ENCODE measurements at places on chromosomes 4 and X.

DNA sequence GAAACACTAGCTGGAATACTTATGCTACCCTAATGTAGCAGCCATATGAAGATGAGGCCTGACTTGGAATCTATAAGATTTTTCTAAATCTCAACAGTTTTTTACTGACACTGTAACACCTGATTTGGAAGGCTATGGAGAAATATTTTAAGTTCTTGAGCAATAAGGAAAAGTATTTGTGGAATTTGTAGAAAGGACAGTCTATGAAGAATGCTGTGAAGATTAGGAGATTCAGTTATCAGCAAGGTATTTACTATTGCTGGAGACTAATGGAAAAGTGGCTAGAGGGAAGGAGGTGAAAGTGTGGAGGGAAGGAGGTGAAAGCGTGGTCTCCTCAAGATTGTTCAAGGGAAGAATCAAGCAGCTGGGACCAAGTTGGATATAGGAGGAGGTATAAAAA is 190.0 kb upstream of the EMCN start:
- DNase-seq: no peak
- H3K4me1 ChIP-seq: no peaks in the 10 kb centered on the region
- no peak overlapping the region for H3K27ac ChIP-seq
- no peaks in the 10 kb centered on the region for H3K36me3 ChIP-seq

- no peak overlapping the region for H3K27ac ChIP-seq
- H3K27me3 ChIP-seq: no peaks in the 10 kb centered on the region
- H3K36me3 ChIP-seq: no peaks in the 10 kb centered on the region
- no peak overlapping the region for H3K4me3 ChIP-seq
Measured at GRCh38 chrX:12344954-12345353, 206.7 kb downstream of the FRMPD4 start.

- H3K36me3 ChIP-seq: no peaks in the 10 kb centered on the region
Measured at GRCh38 chrX:12819222-12819621, 28.0 kb downstream of the PRPS2 start.

- DNase-seq: no peak
- H3K36me3 ChIP-seq: no peaks in the 10 kb centered on the region
- H3K27ac ChIP-seq: no peak overlapping the region
- H3K4me1 ChIP-seq: peaks cover 3% of the 10 kb centered on the region
Measured at GRCh38 chr4:87225936-87226335, 5.5 kb upstream of the KLHL8 start.

DNA sequence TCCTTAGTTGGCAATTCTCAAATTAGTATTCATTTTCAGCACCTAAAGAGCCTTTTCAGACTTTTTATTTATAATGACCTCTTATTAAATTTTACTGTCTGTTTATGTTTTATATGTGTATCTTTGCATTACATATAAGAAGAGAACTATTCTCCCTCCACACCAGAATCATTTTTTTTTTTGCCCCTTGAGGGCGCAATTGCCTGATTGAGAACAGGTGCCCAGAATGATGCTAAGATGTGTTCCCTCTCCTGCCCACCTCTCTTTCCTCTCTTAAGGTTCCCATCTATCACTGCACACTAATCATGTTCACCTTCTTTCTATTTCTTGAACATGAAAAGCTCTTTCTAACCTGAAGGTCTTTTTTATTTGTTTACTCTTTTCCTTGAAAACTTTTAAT is 44.2 kb upstream of the ADAM29 start:
- no peaks in the 10 kb centered on the region for H3K36me3 ChIP-seq
- H3K27ac ChIP-seq: no peak overlapping the region
- no peaks in the 10 kb centered on the region for H3K4me1 ChIP-seq
- H3K27me3 ChIP-seq: no peaks in the 10 kb centered on the region

DNA sequence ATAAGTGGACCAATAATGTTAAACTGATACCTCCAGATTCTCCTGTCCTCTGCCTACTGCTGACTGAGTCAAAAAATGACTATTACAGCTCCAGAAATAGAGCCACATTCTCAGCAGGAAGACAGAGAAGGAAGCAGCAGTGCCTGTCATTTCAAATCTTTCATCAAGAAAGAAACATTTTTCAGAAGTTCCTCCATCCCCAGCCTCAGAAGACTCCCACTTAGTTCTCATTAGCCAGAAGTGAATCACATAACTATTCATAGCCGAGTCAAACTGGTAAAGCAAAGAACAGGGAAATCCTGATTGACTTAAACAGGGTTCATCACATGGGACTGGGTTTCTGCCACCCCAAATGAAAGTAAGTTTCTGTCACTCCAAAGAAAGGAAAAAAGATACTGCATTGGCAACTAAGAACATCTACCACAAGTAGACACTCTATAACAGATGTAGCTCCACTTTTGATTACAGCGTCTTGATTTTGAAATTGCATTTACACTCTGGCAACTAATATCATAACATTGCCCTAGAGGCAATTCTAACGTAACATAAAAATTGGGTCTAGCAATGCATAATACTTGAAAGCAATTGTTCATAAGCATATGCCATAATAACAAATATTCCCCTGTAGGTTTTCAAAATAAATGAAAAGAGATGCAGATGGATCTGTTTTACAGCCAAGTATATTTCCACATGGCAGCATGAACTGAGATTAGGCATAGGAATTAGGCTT is 599.8 kb downstream of the GALNTL6 start:
- no peak overlapping the region for H3K4me3 ChIP-seq
- no peaks in the 10 kb centered on the region for H3K27me3 ChIP-seq
- H3K36me3 ChIP-seq: no peaks in the 10 kb centered on the region
- no peaks in the 10 kb centered on the region for H3K4me1 ChIP-seq

DNA sequence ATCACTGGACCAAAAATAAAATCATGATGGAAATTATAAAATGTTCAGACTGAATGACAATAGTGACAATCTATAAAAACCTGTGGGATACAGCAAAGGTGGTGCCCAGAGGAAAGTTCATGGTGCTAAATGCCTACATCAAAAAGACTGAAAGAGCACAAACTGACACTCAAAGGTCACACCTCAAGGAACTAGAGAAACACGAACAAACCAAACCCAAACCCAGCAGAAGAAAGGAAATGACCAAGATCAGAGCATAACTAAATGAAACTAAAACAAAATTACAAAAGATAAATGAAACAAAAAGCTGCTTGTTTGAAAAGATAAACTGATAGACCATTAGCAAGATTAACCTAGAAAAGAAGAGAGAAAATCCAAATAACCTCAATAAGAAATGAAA is 78.7 kb downstream of the ANAPC10 start:
- H3K27me3 ChIP-seq: no peaks in the 10 kb centered on the region
- DNase-seq: no peak
- no peak overlapping the region for H3K27ac ChIP-seq
- peaks cover 20% of the 10 kb centered on the region for H3K36me3 ChIP-seq
- H3K4me3 ChIP-seq: no peak overlapping the region

DNA sequence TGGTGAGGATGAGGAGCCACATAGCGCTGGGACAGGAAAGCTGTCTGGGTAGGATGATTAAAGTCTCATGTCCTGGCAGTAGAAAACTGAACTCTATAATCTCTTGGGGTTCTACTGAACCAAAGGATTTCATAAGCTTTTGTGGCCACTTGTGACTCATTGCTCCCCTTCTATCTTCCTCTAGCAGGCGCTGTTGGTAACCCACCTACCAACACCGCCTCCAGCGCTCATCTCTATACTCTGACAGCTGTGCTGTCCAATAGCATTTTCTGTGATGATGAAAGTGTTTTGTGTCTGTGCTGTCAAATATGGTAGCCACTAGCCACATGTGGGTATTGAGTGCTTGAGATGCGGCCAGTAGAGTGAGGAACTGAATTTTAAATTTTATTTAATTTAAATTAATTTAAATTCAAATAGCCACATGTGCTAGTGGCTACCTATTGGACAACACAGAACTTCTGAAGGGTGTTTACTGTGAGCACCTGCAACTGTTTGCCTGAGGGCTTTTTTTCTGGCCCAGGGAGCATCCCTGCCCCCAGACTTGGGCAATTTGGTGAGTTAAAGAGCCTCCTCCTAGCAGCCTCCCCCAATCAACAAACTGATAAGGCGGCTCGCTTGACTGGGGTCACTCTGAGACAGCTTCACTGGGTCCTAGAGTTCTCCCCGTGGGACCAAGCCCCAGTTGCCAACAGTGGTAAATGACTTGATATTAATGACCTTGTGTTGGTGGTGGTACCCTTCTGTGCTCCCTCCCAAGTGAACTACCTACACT is 169.2 kb upstream of the ATP6AP2 start:
- DNase-seq: no peak
- H3K4me1 ChIP-seq: no peaks in the 10 kb centered on the region
- no peaks in the 10 kb centered on the region for H3K27me3 ChIP-seq
- no peaks in the 10 kb centered on the region for H3K36me3 ChIP-seq
- H3K4me3 ChIP-seq: no peak overlapping the region

DNA sequence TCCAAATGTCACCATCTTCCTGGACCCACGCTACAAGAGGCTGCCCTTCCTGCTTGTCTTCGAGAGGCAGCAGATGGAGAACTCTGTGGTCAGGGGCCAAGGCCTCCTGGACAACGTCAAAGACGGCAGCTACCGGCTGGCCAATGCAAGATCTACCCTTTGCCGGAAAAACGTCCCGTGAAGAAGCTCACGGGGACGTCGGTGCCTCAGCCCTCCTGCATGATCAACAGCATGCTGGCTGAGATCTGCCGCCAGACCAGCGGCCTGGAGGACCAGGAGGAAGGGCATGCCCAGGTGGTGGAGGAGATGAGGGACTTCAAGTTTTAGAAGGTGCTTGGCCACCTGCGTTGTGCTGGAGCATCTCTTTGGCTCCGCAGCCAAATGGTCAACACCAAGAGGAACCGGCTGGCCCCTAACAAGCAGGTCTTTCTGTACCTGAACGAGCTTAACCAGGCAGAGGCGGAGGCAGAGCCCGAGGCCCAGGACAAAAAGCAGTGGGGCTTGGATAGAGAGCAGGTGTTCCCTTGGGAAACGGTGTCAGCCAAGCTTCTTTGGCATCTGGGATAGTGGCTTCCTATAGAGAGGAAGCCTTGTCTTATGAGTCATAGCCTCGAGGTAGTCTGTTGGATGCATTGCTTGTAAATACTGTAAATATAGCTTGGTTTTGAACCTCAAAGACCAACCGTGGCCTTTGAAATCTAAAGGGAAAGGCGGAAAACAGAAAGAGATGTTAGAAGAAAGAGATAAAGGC is 94.8 kb upstream of the ELOVL6 start:
- no peak overlapping the region for H3K27ac ChIP-seq
- DNase-seq: no peak
- H3K36me3 ChIP-seq: no peaks in the 10 kb centered on the region
- H3K27me3 ChIP-seq: peaks cover 29% of the 10 kb centered on the region
- no peaks in the 10 kb centered on the region for H3K4me1 ChIP-seq
- H3K4me3 ChIP-seq: no peak overlapping the region

DNA sequence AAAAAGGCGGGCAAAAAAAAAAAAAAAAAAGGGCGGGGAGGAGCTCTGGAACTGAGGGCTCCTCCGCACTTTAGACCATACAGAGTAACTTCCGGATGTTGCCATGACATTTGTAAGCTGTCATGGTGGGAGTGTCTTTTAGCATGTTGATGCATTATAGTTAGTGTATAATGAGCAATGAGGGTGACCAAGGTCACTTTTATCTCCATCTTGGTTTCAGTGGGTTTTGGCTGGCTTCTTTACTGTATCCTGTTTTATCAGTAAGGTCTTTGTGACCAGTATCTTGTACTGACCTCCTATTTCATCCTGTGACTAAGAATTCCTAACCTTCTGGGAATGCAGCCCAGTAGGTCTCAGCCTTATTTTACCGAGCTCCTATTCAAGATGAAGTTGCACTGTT is 193.4 kb downstream of the UGT8 start:
- H3K4me1 ChIP-seq: no peaks in the 10 kb centered on the region
- no peaks in the 10 kb centered on the region for H3K36me3 ChIP-seq
- no peaks in the 10 kb centered on the region for H3K27me3 ChIP-seq

DNA sequence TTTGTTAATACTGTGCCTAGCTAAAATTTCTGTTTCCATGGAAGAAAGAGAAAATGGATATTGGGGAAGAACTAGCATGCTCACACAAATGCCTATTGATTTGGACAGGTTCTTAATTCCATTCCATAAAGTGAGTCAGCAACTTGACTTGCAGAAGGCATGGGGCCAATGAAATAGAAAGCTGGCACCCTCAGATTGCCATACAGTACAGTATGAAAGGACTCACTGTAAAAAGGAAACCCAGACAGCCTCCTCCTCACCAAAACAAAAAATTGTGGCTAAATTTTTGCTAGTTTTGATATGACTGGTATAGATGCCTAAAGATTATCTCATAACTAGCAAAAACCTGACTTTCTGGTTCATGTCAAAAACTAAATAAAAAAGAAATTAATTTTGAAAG is 11.2 kb upstream of the TAB3 start:
- no peaks in the 10 kb centered on the region for H3K36me3 ChIP-seq
- no peak for DNase-seq
- H3K27me3 ChIP-seq: no peaks in the 10 kb centered on the region
- no peaks in the 10 kb centered on the region for H3K4me1 ChIP-seq
- H3K27ac ChIP-seq: no peak overlapping the region
- H3K4me3 ChIP-seq: no peak overlapping the region

- no peaks in the 10 kb centered on the region for H3K27me3 ChIP-seq
- no peaks in the 10 kb centered on the region for H3K4me1 ChIP-seq
- DNase-seq: no peak
- H3K27ac ChIP-seq: no peak overlapping the region
Measured at GRCh38 chr4:25696409-25696808, 40.8 kb downstream of the SLC34A2 start.

- DNase-seq: no peak
- H3K36me3 ChIP-seq: peaks cover 9% of the 10 kb centered on the region
- H3K4me1 ChIP-seq: peaks cover 16% of the 10 kb centered on the region
- H3K27ac ChIP-seq: no peak overlapping the region
- peaks cover 9% of the 10 kb centered on the region for H3K27me3 ChIP-seq
- H3K4me3 ChIP-seq: no peak overlapping the region
Measured at GRCh38 chr4:991451-992296, 1.5 kb downstream of the SLC26A1 start.

DNA sequence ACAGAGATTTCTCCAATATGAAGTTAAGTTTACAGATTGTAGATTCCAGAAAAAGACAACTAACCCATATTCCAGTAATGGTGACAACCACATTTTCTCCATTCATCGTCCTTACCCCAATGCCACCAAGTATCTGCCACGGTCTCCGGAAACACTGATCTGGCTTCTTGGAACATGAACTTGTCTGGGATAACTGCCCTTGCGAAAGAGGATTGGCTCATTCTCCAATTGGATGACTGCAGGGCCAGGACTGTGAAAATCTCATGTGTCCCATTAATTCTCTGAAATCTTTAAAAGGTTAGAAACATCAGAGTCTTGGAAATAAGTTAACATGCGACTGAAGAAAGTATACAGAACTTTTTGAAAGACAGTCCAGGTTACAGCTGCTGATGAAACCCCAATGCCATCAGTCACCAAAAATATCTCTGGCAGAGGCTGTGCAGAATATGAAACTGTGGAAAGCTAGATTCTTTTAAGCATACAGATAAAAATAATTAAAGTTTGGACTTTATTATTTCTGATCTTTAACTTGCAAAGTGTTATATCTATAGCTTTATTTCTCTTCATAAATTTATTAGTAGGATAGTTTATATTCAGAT is 496.9 kb downstream of the PPARGC1A start:
- no peak overlapping the region for H3K4me3 ChIP-seq
- DNase-seq: no peak
- no peaks in the 10 kb centered on the region for H3K4me1 ChIP-seq
